Eye (tissue), 1 donor: ENCODE measurements at places on chromosomes 5 and 9.

DNA sequence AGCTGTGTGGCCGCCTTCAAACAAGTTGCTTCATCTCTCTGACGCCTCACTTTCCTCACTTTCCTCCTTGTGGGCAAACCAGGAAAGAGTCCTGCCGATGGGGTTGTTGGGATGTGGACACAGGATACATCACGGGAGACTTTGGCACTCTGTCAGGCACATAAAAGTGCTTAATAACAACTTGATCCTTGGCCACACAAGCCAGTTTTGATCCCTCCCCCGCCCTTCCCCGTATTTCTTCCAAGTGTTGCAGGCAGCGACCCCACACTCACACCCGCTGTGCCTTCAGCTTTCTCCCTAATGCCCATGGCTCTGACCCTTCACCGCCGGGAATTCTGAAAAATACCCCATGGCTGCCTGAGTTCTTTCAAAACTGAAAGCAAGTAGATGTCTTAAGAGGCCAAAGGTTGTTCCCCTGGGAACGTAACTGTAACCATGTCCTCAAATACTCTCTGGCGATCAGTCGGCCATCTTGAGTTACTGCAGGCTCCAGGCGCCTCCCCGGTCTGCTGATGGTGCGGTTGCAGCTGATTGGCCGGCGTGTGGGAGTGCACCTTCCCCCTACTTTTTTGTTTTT lies 59.8 kb downstream of the ARHGEF37 start:
- DNase-seq = no peak

DNA sequence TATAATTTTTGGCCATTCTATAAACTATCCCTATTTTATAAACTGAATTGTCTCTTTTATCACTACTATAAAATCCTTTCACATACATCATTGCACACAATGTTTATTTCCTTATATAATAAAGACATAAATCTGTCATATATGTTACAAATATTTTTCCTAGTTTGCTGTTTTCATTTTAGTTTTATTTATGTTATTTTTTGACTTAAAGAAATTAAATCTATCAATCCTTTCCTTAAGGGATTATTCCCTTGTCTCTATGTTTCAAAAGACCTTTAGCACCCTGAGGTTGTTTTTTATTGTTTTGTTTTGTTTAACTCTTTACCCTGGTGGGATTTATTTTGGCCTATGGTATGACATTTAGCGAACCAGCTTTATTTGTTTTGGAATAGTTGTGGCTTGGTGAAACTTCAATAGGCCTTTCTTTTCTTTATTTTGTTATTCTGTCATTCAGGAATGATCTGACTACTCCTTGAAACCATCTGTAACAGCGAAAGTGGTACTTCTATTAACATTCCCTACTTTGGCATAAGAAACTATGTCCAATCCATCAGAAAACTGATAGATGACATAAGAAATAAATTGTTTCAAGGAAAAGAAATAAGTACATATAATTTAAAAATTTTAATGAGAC lies 125.9 kb downstream of the CEP120 start:
- no peak for DNase-seq

DNA sequence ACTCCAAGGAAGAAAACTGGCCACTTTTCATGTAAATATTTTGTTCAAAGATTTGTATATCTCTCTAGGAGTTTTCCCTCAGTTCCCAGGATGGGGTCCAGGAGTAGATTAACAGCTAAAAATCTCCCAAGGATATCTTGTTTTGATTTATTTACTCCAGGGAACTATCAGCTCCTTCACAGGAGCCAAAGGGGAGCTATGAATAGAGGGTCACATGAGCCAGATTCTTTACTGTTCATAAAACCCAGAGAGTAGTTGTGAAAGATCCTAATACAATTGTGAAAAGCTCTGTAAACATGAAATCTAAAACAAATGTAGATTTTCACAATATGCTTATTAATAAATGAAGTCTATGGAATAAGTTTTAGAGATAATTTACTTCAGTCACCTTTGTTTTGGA lies 16.9 kb downstream of the DIMT1 start:
- DNase-seq = no peak

GRCh38 chr5:143456952-143457547 lies 53.6 kb upstream of the NR3C1 start:
- no peak for DNase-seq

DNA sequence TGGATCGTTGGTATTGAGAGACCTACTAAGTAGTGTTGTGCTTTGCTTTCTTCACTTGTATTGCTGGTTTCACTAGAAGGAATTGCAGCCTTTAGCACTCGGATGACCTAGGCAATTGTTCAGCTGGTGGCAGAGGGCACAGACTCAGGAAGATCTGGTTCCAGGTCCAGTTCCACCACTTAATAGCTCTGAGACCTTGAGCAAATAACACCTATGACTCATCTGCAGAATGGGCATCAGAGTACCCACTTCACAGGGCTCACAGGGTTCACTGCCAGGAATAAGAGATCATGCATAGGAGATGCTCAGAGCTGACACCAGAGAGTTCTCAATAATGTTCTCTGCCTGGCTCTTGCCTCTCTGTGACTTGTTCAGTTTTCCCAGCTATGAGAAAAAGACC lies 133.6 kb downstream of the SIL1 start:
- DNase-seq = no peak

DNA sequence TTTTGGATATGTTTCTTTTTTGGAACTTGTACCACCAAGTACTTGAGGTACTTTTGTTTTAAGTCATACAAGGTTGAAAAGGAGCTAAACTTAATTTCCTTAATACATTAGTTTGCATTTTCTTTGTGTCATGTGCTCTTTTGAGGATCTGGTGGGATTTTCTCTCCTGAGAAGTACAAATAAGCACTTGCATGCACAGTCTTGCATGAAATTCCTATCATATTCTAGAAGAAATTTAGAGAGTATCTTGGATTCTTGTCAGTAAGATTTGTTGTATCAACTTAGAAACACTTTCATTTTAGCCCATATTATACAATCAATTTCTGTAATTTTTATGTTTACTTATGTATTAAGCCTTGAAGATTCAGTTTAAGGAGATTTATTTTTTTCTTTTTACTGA lies 64.9 kb downstream of the CCNH start:
- DNase-seq = peak; percentile 10
